ENCODE measurements at places on chromosomes 3 and 15.

DNA sequence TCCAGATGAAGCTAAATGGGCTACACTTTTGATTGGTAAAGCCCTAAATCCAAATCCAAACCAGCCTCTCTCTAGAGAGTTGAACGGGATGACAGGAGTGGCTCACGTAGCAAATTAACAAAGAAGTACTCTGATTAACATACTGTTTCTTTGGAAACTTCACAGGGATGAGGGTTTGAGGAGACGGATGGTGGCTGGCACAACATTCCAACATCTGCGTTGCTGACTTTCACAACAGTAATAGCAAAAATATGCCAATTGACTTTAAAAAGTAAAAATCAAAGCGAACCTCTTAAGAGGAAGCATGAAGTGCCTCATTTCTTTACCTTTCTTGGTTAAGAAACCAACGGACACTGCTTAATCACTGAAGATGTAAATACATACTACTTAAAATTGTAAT is 181.4 kb downstream of the TBL1XR1 start:
- DNase-seq = no peak

DNA sequence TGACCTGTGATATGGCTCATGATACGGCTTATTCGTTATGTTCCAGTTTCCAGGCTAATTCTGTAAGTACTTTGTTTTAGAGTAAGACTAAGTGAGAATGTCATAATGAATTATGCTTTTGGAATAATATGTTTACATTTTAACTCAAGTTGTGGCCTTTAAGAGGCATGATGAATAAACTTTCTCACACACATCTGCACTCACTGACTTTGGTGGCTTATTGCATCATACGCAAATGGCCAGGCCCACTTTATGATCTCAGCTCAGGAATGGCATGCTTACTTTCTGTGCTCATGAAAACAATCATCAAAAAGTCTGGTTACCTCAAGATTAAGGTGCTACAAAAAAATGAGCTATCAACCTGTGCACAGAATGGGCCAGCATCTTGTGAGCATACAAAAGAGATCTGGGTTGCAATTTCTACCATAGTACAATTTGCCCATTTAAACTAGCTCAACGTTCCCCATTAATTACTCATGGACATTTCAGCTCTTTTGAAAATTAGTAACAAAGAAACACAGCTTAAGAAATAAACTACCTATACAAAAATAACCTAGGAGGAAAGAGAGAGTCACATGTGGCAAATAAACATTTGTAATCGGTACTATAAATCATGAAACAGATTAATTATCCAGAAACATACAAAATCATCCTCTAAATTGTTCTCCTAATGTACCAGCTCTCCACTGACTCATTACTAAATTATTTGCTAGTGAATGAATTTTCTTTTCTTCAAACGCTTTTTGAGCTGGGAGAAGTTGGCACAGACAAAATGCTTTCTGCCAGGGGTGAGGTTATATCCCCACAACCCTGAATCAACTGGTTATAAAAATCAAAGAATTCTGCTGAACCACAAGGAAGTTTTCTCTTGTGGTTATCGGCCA is 439.0 kb upstream of the ADAMTS9 start:
- peak; percentile 49 for DNase-seq

DNA sequence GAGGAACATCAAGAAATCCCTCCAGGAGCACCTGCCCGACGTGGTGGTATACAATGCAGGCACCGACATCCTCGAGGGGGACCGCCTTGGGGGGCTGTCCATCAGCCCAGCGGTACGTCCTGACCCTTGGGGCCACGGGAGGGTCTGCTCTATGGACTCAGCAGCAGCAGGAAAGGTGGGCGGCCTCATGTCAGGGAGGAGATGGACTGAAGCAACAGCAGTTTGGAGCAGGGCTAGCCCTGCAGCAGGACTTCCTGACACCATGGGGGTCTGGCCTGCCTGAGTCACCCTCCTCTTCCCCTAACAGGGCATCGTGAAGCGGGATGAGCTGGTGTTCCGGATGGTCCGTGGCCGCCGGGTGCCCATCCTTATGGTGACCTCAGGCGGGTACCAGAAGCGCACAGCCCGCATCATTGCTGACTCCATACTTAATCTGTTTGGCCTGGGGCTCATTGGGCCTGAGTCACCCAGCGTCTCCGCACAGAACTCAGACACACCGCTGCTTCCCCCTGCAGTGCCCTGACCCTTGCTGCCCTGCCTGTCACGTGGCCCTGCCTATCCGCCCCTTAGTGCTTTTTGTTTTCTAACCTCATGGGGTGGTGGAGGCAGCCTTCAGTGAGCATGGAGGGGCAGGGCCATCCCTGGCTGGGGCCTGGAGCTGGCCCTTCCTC is 24.2 kb downstream of the HDAC11 start:
- peak; percentile 84 for DNase-seq

DNA sequence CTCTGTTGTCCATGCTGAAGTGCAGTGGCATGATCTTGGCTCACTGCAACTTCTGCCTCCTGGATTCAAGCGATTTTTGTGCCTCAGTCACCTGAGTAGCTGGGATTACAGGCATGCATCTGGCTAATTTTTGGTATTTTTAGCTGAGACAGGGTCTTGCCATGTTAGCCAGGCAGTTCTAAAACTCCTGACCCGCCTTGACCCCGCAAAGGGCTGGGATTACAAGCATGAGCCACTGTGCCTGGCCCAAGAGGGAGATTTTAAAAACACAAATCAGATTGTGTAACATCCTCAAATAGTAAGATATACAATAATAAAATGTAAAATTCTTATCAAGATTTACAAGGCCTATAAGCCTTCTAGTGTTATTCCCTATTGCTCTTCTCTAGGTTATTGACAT is 62.5 kb upstream of the PHLDB2 start:
- no peak for DNase-seq

- DNase-seq = no peak
These were observed 176.5 kb downstream of the FHIT start for GRCh38 chr3:61074783-61075182.

- peak; percentile 29 for DNase-seq
These were observed 54.7 kb downstream of the TP63 start for GRCh38 chr3:189685860-189686259.

DNA sequence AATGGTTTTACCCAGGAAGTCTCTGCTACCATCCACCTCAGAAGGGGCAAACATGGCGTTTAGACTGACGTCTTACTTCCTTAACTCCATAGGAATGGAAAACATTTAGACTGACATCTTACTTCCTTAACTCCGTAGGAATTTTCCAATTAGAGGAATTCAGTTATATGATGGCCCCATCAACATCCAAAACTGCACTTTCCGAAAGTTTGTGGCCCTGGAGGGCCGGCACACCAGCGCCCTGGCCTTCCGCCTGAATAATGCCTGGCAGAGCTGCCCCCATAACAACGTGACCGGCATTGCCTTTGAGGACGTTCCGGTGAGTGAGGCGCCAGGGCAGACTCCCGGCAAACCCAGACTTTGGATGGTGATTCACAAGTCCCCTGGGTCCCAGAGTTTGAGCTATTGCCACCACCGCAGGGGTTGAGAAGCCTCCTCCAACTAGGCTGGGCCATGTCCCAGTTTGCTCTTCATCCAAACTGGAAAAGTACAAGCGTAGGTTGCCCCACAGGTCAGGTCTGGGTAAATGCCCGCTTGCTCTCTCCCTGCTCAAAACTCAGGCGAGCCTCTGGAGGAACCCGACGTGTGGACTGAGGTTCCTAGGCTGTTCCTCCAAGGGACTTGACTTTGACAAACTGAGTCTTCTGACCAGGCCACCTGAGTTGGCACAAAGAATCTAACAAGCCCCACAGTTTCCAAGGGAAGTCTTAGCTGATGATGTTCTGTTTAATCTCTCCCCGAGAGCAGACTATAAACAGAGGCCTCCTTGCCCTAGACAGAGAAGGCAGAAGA is 57.7 kb downstream of the MESD start:
- DNase-seq = no peak

DNA sequence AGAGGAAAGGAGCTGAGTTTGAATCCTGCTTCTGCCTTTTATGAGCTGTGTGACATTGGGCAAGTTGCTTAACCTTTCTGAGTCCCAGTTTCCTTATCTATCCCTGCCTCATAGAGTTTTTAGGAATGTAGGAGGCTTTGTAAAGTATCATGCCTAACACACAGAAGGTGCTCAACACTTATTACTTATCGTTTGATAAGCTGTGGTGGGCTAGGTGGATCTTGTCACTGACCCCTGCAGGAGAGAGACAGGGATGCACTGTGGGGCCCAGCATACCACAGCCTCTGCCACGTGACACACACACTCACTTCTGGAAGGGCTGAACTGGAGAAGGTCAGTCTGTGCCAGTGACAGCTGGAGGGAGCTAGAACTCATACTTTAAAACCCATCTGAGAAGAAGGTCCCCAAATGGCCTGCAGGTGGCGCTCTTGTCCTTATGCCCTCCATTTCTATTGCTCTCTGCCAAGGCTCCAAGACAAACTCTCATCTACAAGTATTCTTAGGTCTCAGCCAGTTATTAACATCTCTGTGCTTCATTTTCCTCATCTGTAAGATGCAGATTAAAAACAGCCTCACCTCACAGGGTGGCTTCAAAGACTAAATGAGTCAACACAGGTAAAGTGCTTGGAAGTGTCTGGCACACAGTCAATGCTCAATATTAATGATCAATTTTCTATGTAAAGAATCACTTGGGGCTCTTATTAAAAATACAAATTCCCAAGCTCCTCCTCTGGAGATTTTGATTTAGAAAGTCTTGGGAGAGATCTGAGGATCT is 57.5 kb upstream of the HACD2 start:
- DNase-seq = peak; percentile 83

DNA sequence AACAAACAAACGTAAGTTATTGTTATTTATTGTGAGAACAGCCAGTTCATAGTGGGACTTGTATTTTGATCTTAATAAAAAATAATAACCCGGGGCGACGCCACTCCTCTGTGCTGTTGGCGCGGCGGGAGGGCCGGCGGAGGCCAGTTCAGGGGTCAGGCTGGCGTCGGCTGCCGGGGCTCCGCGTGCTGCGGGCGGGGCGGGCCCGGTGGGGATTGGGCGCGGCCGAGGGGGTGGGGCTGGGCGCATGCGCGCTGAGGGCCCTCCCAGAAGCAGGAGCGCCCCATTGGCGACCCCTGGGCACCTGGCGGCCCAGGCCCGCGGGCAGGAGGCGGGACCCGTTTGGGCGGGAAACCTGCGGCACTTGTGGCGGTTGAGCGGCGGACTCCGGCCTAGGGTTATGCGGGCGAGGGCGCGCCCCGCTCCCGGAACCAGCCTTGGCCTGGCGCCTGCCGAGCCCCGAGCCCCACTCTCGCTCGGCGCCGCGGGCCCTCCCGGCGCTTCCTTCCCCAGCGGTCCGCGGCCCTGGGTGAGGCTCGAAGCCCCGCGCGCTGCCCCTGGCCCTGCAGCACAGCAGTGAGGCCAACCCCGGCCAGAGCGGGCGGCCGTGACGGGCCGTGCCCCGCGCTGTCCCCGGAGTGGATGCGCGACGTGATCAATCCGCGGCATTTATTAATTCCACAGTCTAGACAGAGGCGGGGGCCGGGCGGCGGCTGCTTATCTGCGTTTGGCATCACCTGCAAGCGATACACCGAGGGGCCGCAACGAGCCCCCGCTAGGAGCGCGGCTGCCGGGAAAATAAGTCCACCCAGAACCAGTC is 6.0 kb downstream of the ISL2 start:
- no peak for DNase-seq

GRCh38 chr3:109336291-109336861 is 970 bp downstream of the DPPA4 start:
- DNase-seq = peak; percentile 15

GRCh38 chr15:25171856-25172687 is 217.3 kb downstream of the SNRPN start:
- no peak for DNase-seq

DNA sequence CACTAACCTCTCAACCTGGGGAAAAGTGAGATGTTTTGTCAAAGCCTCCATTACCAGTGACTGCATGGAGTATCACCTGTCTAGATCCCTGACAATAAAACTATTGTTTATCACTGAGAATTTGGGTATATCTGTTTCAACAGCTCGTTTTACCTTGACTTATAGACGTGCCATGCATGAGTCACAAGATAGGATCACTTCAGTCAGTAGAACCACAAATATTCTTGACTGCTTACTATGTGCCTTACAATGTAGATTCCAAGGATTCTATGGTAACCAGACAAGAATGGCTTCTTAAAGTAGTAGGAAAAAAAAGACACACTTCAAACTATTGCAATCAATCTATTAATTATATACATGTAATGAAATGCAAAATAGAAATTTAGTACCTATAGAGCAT is 55.7 kb upstream of the GRM7 start:
- peak; percentile 7 for DNase-seq

- peak; percentile 69 for DNase-seq
These were observed 187.8 kb downstream of the SHQ1 start for GRCh38 chr3:72660270-72661114.

DNA sequence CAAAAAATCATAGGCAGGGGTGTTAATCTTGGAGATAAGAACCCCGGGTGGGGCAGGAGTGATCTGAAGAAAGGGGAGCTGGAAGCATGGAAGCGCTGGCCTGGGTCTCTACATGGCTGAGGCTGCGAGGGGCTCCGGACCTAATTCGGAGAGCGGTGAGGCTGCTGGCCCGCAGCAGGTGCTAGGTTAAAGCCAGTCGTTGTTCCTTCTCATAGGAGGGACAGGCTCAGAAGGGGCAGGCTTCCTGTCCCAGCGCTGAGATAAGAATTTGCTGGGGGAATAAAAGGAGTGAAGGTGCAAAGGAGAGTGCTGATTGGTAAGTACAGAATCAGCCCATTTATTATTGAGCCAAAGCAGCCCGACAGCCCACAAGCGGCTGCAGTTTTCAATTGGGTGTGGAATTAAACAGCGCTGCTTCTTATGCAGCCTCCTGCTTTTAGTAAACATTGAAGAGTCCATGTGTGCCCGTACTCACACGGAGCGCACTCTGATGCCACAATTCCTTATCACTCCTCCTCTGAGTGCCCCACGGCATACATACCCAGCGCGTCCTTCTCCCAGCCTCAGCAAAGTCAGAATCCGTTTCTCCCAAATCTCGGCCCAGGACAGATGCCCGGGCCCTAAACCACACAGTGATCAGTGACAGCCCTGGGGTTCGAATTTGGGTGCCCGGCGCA is 17.1 kb downstream of the CHST13 start:
- DNase-seq = no peak

GRCh38 chr3:11543948-11544387 is 99.7 kb downstream of the VGLL4 start:
- DNase-seq = no peak

GRCh38 chr3:98657457-98657856 is 64.0 kb upstream of the CPOX start:
- peak; percentile 36 for DNase-seq

DNA sequence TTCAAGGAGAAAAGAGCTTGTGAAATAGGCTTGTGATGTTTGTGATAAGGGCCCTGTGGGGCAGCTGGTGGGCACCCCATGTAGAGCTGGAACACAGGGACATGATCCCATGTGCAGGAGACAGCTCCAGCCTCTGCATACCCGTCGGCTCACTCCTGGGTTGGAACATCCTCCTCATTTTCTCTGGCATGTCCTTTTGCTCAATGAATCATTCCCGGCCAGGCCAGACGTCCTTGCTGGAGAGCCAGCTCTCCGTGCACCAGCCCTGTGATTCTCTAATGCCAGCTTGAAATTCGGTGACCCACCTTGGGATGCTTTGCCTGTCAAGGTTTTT is 77.3 kb downstream of the SMAD3 start:
- DNase-seq = peak; percentile 62

GRCh38 chr15:63234451-63234870 is 42.9 kb upstream of the APH1B start:
- no peak for DNase-seq
